ENCODE measurements at places on chromosomes 5 and 9. TPM values are rescaled to one million over a fixed set of nuclear protein-coding genes. Genes with fewer than 3 reads are reported as not detected.

The HTR4 gene
- polyA plus RNA-seq, result 0.07 TPM

GRCh38 chr5:152462021-152462721 is 57.1 kb upstream of the NMUR2 start:
- no peak for DNase-seq

- no peak for DNase-seq
Measured at GRCh38 chr5:16536246-16536645, 70.6 kb upstream of the ZNF622 start.

- no peak for DNase-seq
Measured at GRCh38 chr5:95261437-95262175, 23.3 kb downstream of the MCTP1 start.

- no peak for DNase-seq
Measured at GRCh38 chr5:165161204-165161603, 1655.8 kb downstream of the MAT2B start.

DNA sequence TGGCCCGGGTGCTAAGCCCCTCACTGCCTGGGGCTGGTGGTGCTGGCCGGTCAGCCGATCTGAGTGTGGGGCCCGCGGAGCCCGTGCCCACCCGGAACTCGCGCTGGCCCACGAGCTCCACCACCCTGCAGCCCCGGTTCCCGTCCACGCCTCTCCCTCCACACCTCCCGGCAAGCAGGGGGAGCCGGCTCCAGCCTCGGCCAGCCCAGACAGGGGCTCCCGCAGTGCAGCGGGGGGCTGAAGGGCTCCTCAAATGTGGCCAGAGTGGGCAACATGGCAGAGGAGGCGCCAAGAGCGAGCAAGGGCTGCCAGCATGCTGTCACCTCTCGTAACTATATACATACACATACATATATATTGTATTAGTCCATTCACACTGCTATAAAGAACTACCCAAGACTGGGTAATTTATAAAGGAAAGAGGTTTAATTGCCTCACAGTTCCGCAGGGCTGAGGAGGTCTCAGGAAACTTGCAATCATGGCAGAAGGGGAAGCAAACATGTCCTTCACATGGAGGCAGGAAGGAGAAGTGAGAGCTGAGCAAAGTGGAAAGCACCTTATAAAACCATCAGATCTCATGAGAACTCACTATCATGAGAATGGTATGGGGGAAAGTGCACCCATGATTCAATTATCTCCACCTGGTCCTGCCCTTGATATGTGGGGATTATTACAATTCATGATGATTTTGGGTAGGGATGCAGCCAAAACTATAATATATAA is 56.8 kb downstream of the LIX1 start:
- DNase-seq, result no peak

DNA sequence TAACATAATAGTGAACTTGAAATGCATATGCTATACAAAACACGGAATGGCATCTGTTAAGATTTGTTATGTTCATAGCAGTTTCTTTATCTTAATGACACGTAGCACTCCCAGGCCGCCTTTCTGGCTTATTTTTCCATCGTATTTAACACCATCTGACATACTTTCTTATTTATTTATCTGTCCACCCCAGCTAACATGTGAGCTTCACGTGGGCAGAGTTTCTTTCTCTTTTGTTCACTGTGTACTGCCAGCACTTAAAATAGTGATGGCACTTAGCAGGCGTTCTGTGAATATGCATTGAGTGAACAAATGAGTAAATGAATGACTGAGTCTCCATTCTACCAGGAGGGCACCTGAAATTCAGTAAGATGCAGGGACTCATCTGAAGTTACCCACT is 29.4 kb upstream of the SYNPO start:
- DNase-seq, result no peak

DNA sequence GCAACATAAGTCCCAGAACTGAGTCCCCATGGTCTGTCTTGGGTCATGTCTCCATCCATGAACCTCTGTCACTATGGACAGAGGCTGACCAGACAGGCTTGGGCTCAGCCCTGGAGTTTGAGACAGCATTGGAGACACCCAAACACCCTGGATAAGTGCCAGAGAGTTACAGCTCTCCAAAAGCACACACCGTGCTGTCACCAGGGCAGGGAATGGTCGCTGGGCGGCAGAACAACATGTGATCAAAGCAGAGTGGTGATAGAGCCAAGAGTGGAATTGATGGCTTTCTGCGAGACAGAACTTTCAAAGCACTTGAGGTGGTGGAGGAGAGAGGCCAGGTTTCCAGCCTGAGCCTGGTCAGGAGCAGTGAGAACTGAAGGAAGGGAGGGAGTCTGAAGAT is 50.1 kb downstream of the DRD1 start:
- no peak for DNase-seq

- DNase-seq, result no peak
Measured at GRCh38 chr9:125701351-125701750, 5.7 kb downstream of the MAPKAP1 start.

DNA sequence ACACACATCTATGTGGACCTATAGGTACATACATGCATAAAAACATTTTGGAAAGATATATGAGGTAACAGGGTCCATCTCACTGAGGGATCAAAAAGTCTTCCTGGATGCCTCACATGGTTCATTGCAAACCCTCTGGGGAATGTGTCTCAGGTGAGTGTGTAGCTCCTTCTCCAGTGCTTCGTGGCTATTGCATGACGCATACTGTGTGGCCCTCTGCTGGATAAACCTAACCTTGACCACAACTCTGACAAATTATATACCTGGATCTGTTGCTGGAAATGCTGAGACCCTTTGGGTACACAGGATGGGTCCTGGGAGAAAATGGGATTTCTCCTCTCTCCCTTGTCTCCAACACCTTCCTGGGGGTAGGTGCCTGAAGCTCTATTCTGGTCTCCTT is 91.9 kb downstream of the JAKMIP2 start:
- no peak for DNase-seq

Data from ovary (tissue), 10 donors.